ENCODE measurements at places on chromosomes 1 and 21. TPM values are rescaled to one million over a fixed set of nuclear protein-coding genes. Genes with fewer than 3 reads are reported as not detected.

DNA sequence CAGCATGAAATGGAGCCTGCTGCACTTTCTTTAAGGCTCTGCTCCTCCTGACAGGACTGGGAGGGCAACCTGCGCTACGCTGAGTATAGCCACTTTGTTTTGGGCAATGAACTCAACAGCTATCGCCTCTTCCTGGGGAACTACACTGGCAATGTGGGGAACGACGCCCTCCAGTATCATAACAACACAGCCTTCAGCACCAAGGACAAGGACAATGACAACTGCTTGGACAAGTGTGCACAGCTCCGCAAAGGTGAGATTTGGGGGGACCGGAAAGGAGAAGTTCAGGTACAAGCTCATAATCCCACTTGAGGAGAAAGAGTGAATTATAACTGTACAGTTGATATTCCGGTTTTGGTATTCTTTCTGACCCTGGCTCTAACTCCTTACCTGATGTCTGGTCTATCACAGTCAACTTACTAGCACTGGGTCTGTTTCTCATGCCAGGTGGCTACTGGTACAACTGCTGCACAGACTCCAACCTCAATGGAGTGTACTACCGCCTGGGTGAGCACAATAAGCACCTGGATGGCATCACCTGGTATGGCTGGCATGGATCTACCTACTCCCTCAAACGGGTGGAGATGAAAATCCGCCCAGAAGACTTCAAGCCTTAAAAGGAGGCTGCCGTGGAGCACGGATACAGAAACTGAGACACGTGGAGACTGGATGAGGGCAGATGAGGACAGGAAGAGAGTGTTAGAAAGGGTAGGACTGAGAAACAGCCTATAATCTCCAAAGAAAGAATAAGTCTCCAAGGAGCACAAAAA, 5.4 kb downstream of the ANGPTL7 start:
- DNase-seq = no peak

DNA sequence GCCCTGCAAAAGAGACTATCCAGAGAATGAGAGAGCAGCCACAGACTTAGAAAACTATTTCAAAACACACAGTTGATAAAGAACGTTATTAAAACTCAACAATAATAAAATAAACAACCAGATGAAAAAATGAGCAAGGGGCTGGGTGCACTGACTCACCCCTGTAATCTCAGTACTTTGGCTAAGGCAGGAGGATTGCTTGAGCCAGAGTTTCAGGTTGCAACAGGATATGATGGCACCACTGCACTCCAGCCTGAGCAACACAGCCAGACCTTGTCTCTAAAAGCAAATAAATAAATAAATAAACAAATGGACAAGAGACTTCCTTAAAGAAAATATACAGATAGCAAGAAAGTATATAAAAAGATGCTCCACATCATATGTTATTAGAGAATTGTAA, 144.6 kb downstream of the LRRIQ3 start:
- no peak for DNase-seq

GRCh38 chr1:101136739-101137138, 100.1 kb upstream of the S1PR1 start:
- DNase-seq = peak; percentile 47

DNA sequence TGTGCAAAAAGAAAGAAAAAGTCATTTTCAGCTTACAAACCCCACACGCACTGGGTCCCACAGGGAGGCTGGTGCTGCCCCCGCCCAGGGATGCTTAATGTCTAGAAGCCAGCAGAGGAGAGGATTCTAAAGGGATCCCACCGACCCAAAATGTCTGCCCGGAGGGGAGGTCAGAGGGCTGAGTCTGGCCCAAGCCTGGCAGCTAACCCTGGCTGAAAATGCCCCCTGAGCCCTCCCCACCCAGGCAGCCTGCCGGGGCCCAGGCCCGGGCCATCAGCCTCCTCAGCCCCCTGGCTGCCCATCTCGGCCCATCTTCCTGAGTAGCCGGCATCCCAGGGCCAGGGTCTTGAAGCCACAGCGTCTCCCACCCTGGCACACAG, 33.5 kb downstream of the ACOT7 start:
- no peak for DNase-seq

DNA sequence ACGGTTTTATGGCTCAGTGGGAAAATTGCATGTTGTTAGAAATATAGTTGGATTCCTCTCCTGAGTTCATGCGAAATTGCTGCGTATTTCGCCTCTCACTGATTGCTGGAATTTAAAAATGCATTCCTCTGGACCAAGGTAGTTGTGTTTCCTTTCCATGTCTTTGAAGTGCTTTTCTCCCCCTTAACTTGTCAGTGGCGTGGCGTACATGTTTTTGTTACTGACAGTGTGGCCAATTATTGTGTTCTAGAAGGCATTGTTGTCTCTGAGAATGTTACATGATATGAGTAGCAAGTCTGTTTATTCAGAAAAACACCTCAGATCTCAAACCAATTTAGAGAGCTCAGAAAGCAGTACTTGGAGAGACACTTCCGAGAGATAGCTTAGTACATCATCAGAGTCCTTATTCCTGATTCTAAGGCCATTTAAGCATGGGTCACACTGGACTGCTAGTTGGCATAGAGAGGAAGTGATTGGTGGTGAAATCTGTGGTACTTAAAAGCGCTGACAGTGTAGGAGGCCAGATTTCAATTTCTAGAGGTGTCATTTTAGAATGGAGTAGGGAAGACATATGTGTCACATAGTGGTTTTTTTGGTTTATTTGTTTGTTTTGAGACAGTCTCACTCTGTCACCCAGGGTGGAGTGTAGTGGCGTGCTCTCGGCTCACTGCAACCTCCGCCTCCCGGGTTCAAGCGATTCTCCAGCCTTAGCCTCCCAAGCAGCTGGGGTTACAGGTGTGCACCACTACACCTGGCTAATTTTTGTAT, 184.4 kb downstream of the RYR2 start:
- DNase-seq = no peak

DNA sequence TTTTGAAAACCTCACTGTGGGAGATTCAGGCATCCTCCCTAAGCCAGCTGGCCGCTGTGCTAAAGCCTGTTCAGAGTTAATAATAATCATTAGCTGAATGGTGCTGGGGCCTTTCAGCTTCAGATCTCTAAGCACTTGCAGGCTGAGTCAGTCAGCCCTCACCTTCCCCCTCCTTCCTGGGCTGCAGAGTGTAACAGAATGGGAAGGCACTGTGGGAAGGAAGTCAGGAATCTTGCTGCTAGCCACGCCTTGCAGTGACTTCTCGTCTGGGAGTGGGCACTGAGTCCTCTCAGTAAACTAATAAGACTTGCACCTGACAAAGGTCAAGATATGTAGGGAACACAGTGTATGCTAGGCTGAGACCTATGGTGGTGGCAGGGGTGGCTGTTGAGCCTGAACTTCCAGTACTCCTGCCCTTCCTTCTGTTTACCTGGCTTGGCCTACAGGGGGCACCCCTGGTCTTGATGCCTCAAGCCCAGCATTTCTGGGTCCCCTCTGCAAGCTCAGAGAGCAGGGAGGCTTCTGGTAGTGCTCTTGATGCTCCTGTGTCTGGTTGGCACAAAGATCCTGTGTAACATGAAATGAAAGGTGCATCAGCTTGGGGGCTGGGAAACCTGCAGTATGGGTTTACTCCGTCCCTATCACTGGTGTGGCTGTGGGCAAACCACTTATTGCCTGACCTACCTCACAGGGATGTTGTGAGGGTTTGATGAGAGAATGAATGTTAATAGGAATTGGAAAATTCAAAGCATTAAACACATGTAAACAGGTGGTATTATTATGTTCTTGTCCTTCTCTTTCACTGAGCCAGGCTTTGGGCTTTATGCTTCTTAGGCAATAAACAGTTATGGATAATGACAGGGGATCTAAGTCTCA, 6.0 kb downstream of the CYB561D1 start:
- peak; percentile 62 for DNase-seq

The GABRD gene
- total RNA-seq = not detected

GRCh38 chr1:222736972-222737371, at the start of gene FAM177B:
TSS of gene FAM177B (plus strand) at chr1:222737202. CDS start at chr1:222746546, 9,344 bp downstream.
- DNase-seq = no peak

GRCh38 chr1:116671072-116671760, 3.7 kb upstream of the IGSF3 start:
- DNase-seq = no peak

The UTP25 gene
- total RNA-seq = 11.2 TPM

The STUM gene
- 0.98 TPM for total RNA-seq

The RUSC1 gene
- total RNA-seq = 23.0 TPM

GRCh38 chr21:32317726-32318125, 19.1 kb downstream of the MRAP start:
- no peak for DNase-seq

GRCh38 chr1:19797827-19798226, 1.9 kb downstream of the TMCO4 start:
- no peak for DNase-seq

- peak; percentile 97 for DNase-seq
Observed at GRCh38 chr1:121483961-121484424, 299.2 kb downstream of the SRGAP2C start.

The FAM20B gene
- 41.5 TPM for total RNA-seq

The KCNN3 gene
- 0.09 TPM for total RNA-seq

GRCh38 chr21:39927304-39927886, 60.2 kb downstream of the PCP4 start:
- DNase-seq = no peak

- DNase-seq = no peak
Observed at GRCh38 chr1:178120088-178120487, 26.2 kb downstream of the RASAL2 start.

- DNase-seq = no peak
Observed at GRCh38 chr1:227544067-227545050, 19.0 kb upstream of the ZNF678 start.

The OXCT2 gene
- 0.99 TPM for total RNA-seq

- DNase-seq = no peak
Observed at GRCh38 chr1:4726620-4727341, 72.4 kb downstream of the AJAP1 start.

The TNFSF4 gene
- 0.49 TPM for total RNA-seq

DNA sequence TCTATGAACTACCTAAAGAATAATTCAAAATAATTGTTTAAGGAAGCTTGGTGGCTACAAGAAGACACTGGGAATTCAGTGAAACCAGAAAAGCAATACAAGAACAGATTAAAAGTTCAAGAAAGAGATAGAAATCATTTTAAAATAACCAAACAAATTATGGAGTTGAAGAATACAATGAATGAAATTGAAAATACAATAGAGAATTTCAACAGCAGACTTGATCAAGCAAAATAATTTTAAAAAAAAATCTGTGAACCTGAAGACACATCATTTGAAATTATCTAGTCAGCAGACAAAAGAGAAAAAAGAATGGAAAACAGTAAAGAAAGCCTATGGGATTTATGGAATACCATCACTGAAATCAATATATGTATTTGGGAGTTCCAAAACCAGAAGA, 31.2 kb upstream of the WNT2B start:
- no peak for DNase-seq

- DNase-seq = peak; percentile 43
Observed at GRCh38 chr1:13675151-13675651, 24.8 kb upstream of the PRDM2 start.

The CFAP74 gene
- total RNA-seq = not detected

DNA sequence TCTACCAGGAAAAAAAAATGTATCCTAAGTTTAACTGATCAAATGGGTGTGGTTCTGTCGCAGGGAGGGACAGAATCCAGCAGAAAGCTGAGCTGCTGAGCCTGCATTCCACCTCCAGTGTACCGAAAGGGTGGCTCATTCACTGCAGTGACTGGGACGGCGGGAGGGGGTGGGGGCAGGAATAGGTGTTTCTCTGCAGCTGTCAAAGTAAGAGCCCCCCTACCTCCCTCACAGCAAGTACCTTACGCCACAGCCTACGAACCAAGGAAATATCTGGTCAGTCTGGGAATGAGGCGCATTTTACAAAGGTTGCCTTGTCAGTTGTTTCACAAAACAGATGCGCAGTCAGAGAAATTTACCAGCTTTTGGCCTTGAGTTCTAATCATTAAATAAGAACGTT, 1.7 kb downstream of the S100B start:
- peak; percentile 18 for DNase-seq

- DNase-seq = peak; percentile 64
Observed at GRCh38 chr1:153494976-153495535, 34.6 kb upstream of the S100A7 start.

DNA sequence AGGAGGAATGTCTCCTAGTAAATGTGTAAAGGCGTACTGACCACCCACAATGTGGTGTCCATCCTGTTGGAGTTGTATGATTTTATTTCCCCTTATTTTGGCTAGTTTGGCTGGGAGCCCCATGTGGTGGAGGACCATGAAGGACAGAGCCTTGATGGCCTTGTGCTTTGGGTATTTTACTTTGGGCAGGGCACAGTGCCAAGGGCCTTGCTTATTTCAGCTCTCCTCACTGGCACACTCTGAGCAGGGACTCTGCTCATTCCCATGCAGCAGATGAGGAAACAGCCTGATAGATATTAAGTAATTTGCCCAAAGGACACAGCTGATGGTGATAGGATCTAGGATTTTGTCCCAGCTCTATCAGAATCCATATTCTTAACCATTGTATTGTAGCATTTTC, 50.2 kb downstream of the SMYD2 start:
- no peak for DNase-seq

- peak; percentile 9 for DNase-seq
Observed at GRCh38 chr21:39251326-39251725, 62.1 kb downstream of the BRWD1 start.

All from fibroblast of the aortic adventitia (primary cell).